ENCODE measurements at places on chromosomes 3 and 15. TPM values are rescaled to one million over a fixed set of nuclear protein-coding genes. Genes with fewer than 3 reads are reported as not detected.

DNA sequence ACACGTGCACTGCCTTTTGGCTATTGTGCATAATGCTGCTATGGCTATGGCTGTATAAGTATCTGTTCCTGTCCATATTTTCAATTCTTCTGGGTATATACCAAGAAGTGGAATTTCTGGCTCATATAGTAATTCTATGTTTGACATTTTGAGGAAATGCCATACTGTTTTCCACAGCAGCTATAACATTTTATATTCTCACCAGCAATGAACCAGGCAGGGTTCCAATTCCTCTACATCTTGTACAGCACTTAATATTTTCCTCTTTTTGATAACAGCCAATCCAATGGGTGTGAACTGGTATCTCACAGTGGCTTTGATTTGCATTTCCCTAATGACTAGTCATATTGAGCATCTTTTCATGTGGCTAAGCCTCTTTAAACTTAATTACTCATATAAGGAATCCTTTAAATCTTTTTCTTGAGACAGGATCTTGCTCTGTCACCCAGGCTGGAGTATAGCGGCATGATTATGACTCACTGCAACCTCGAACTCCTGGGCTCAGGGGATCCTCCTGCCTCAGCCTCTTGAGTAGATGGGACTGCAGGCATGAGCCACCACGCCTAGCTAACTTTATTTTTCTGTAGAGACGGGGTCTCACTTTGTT lies 38.1 kb upstream of the IGDCC4 start:
- no peak for DNase-seq

- no peak for DNase-seq
Measured at GRCh38 chr15:90031231-90031791, 30.2 kb downstream of the ZNF710 start.

GRCh38 chr3:81443457-81443782 lies 318.0 kb downstream of the GBE1 start:
- no peak for DNase-seq

- DNase-seq: no peak
Measured at GRCh38 chr3:69959581-69959980, 40.0 kb upstream of the SAMMSON start.

DNA sequence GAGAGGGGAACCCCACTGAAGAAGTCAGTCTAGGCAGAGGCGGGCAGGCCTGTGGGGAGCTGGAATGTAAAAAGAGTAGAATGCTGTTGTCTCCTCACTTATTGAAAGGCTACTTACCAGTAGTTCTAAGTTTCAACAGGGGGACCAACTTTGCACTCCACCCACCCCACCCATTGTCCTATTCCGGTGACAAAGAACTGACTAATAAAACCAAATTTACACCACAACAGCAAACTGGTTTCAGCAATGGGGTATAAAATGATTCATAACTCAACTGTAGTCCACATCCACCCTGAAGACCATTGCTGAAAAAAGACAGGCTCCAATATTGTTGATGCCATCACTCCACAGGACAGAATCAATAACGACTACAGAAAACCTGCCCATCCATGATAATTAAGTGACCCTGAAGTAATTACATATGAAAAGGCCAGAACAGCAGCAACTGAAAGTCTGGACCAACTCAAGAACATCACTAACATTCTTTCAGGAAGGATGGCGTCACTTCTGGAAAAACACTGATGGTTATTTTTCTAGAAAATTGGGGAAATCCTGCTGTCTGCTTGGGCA lies 80.2 kb downstream of the ABI3BP start:
- DNase-seq: no peak

DNA sequence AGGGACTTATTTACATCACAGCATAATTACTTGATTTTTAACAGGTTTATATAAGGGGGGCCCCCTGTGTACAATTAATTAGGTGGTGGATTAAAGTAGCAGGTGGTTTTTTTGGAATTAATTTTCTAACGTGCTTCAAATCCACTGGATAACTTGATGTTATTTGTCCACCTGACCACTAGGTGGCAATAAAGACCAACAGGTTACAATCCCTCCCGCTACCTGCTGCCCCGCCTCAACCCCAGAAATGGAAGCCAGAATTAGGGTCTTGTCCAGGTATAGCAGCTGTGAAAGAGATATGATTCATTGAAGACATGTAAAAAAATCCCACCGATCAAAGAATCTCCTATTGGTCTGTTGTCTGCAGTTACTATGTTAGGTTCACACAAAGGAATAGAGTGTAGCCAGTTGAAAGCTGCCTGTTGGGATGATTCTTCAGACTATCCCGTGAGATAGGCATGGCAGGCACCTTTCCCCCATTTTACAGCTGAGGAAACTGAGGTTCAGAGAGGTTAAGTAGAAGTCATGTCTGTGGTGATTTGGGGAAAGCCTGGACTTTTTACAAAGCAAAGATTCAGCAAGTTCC lies 44.0 kb downstream of the MFSD1 start:
- DNase-seq: no peak

DNA sequence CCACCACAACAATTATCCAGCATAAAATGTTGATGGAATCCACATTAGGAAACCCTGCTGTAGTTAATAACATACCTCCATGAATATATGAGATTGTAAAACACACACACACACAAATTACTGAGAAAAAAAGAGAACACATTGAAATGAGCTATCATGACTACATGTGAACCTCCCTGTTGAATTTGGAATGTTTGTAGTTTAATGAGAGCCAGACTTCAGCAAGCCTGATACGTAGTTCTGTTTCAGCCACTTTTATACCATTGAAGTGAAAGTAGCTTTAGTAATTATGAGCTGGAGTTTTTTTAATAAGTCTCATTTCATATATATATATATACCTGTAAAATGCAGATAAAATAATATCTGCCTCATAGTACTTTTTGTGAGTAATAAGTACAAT lies 1146.4 kb downstream of the NAALADL2 start:
- DNase-seq: no peak

GRCh38 chr3:171320750-171321558 lies 139.3 kb downstream of the TNIK start:
- DNase-seq: peak; percentile 46

DNA sequence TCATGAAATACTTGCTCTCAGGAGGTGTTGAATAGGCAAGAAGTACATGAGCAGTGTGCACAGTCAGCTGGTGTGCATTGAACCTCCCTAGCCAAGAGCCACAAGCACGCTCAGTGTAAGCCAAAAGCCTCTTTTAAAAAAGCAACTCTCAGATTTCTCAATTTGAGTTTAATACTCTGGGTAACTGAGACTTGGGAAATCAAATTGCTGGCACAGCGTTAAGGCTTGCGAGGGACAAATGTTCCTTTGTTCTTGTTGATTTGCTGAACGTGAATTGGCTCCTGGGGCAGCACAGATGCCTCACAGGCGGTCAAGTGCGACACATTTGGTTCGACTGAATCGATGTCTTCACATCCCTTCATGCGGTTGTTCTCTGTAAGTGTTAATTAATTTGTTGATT lies at the start of gene FAM240A:
TSS of gene FAM240A (plus strand) at position 202 of the 400 bp plus-strand sequence. CDS start at position 361, 159 bp downstream.
- no peak for DNase-seq

DNA sequence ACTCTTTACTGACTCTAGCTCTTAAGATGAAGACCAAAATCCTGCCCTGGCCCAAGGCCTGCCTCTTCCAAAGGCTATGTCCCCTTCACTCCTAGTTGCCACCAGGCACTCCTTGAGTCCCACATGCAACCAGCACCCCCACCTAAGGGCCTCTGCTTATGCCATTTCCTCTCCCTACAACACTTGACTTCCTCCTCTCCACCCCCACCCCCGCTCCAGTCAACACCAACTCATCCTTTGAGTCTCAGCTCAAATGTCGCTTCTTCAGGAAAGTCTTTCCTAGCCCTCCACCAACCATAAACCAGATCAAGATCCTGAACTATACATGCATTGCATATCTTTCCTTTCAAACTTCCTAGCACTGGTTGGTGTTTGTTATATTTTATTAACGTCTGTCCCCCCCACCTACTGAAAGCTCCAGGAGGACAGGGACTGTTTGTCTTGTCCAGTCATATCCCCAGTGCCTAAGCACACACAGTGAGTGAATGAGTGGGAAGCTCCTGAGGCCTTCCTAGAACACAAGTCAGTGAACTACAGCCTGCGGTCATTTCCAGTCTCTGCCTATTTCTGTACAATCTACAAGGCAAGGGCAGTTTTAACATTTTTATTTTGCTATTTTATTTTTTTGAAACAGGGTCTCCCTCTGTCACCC lies 7.3 kb downstream of the TBC1D2B start:
- no peak for DNase-seq

- no peak for DNase-seq
Measured at GRCh38 chr15:100693451-100693850, 91.1 kb downstream of the ASB7 start.

- DNase-seq: no peak
Measured at GRCh38 chr3:170179432-170179831, 2.1 kb downstream of the PHC3 start.

DNA sequence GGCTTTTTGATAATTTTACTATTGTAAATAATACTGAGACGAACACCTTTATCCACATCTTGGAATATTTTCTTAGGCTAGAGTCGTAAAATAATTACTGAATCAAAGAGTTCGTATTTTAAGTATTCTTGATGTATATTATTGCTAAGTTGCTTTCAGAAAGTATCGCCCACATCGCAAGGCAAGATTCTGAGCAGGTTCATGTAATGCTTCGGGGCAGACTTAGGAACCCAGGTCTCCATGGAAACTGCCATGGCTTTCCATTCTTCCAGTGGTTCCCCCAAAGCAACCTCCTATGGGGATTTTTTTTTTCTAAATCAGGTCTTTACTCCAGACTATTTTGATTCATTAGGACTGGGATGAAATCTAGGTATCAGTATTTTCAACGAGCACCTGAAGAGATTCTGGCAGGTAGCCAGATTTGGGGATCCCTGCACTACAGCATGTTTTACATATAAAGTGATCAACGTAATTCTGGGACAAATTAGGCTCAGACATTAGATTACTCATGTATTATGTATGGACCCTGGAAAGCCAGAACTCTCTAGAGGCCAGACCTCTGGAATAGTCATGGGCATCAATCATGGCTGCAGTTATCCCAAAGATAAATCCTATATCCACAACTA lies 86.5 kb downstream of the B3GNT5 start:
- DNase-seq: no peak

GRCh38 chr3:113212150-113212843 lies 940 bp downstream of the BOC start:
- peak; percentile 45 for DNase-seq

- DNase-seq: no peak
Measured at GRCh38 chr3:63766261-63766660, 52.8 kb upstream of the C3orf49 start.

DNA sequence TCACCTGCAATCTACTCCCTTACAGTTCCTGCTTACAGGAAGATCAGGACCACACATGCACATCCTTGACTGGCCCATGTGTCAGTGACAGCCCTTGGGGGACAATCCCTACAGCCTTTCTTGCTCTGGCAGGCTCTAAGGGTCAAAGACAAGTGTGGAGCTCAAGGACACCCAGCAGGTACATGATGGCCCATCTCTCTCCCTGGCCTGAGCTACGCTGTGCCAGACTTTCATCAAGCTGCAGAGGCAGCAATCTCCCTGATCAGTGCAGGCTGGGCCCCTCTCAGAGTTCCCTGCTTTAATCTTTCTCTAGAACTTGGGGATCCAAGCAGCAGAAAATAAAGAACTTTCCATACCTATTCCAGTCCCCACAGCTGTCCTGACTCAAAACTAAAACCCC lies 2.6 kb downstream of the SEMA7A start:
- no peak for DNase-seq

DNA sequence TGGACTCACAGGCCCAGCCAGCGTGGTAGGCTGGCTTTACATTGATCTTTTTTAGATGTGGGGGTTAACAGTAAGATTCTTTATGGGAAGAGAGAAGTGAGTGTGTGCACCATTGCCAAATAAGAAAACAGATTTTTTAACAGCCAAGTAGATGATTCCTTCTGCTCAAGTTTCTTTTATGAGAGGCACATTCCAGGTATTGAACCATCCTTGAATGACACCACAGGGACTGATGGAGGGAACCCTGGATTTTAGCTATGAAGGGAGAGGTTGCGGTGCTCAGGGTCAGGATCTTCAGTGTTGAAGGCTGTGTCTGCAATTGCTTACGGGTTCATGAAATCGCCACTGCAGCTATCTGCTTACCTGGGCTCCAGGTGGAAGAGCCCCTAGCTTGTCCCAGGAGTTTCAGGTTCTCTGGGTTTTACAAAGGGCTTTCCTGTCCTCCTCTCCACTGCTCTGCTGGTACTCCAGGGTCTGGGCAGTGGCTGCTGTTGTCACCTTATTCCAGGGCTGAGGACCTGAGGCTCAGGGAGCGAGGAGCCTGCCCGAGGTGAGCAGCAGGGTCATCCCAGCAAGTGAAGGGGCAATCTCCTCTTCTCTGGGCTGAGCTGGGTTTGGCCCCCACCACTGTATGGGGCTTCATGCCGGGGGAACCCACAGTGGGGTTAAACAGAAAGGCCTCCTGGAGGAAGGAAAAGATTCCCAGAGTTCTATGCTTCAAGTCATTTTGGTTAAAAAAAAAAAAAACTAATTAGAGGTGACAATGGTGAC lies 53.4 kb downstream of the SMAD6 start:
- DNase-seq: no peak

- no peak for DNase-seq
Measured at GRCh38 chr3:39065197-39065596, 13.4 kb downstream of the WDR48 start.

DNA sequence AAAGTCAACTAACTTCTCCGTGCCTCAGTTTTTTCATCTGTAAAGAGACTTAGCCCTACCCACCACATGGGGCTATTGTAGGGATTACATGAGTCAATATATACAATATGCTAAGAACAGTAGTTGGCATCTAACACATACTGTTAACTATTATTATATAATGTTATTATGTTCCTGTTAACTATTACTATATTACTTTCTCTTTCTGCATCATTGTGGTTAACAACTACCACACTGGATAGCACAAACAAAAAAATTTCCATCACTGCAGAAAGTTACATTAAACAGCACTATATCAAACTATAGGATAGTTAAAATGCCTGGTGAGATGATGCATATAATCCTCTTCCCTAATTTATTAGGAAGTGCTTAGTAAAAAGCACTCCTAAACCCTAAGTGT lies 23.7 kb downstream of the STAG1 start:
- DNase-seq: no peak

GRCh38 chr3:186414735-186415419 lies 52.8 kb upstream of the DGKG start:
- no peak for DNase-seq

- no peak for DNase-seq
Measured at GRCh38 chr15:91895051-91895450, 41.5 kb downstream of the SLCO3A1 start.

GRCh38 chr15:75750261-75751050 lies 37.8 kb upstream of the CSPG4 start:
- DNase-seq: no peak

- DNase-seq: no peak
Measured at GRCh38 chr3:42780892-42781700, 8.0 kb upstream of the CCDC13 start.

GRCh38 chr15:72160696-72161245 lies 36.8 kb downstream of the GRAMD2A start:
- DNase-seq: no peak

Gene XIRP1
- 195 TPM for total RNA-seq

Gene DOCK3
- total RNA-seq: 5.2 TPM

Gene XCR1
- not detected for total RNA-seq

Gene NRG4
- 0.34 TPM for total RNA-seq

Gene RETNLB
- total RNA-seq: not detected

Gene ADCY5
- 215 TPM for total RNA-seq

Gene LDHAL6B
- total RNA-seq: not detected

Gene TAGLN3
- not detected for total RNA-seq

Gene C3orf22
- total RNA-seq: not detected

Gene DPH6
- 16.6 TPM for total RNA-seq

Gene DUOXA2
- not detected for total RNA-seq

Measured in right cardiac atrium (tissue), 5 donors.